ENCODE measurements at places on chromosomes 16 and 17. TPM values are rescaled to one million over a fixed set of nuclear protein-coding genes. Genes with fewer than 3 reads are reported as not detected.
A peak's percentile ranks its signal among the peaks of the same experiment; 100 is the strongest.

DNA sequence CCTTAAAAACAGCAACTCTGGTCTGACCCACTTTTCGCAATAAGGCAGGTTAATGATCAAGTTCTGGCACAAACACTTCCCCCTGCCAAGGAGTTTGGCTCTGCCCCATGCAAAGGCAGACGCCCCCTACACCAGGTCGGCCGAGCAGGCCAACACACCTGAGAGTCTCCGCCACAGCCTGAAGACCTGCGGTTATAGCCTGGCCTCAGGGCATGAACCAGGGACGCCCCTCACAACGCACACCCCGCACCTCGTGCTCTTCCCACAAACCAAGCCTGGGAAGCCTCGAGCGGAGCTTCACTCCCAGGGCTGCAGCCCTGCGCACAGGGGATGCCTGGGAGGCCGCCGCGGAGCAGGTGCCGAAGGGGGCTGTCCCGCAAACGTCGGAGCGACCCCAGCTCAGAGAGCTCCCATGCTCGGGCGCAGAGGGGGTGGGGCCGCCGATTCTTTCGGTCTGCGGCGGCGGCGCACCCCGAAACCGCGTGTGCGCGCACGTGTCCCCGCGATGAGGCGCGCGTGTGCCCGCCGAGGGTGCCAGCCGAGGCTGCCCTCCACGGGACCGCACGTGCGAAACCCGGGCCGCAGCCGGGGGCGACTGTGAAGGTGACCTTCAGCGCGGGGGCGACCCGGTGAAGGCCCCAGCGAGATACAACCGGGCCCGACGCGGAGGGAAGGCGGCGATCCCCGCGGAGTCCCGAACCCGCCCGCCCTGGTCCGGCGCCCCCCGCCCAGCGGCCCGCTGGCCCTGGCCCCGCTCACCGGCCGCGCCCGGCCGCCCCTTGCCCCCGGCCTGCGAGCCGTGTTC is 559 bp downstream of the CLUH start:
- no peaks in the 10 kb centered on the region for H3K36me3 ChIP-seq
- H3K27me3 ChIP-seq = no peaks in the 10 kb centered on the region
- peaks cover 41% of the 10 kb centered on the region for H3K4me1 ChIP-seq
- H3K4me3 ChIP-seq = peak overlapping the region; percentile 81
- DNase-seq = peak; percentile 84

OR1F1 gene
- not detected for polyA plus RNA-seq

- DNase-seq = peak; percentile 68
- no peak overlapping the region for H3K27ac ChIP-seq
- H3K4me3 ChIP-seq = peak overlapping the region; percentile 62
- peaks cover 10% of the 10 kb centered on the region for H3K36me3 ChIP-seq
- no peaks in the 10 kb centered on the region for H3K4me1 ChIP-seq
Measured at GRCh38 chr17:73091770-73092522, 542 bp downstream of the SLC39A11 start.

- H3K4me3 ChIP-seq = no peak overlapping the region
- peaks cover 3% of the 10 kb centered on the region for H3K27me3 ChIP-seq
- no peak for DNase-seq
Measured at GRCh38 chr17:10286324-10286723, 86.5 kb downstream of the MYH13 start.

GRCh38 chr17:79990051-79990592 is 45.5 kb downstream of the TBC1D16 start:
- H3K4me1 ChIP-seq = peaks cover 6% of the 10 kb centered on the region
- peak; percentile 81 for DNase-seq
- no peaks in the 10 kb centered on the region for H3K27me3 ChIP-seq

- H3K27ac ChIP-seq = no peak overlapping the region
- DNase-seq = no peak
- no peaks in the 10 kb centered on the region for H3K36me3 ChIP-seq
- no peaks in the 10 kb centered on the region for H3K27me3 ChIP-seq
- no peak overlapping the region for H3K4me3 ChIP-seq
Measured at GRCh38 chr16:53561101-53561888, 58.3 kb upstream of the AKTIP start.

PPP1R1B gene
- polyA plus RNA-seq = 46.7 TPM

Measured in small intestine (tissue), 16 donors.